ENCODE measurements at places on chromosomes 16 and 17. TPM values are rescaled to one million over a fixed set of nuclear protein-coding genes. Genes with fewer than 3 reads are reported as not detected.

The GP1BA gene
- not detected for total RNA-seq

The TPSB2 gene
- not detected for total RNA-seq

The AIPL1 gene
- total RNA-seq, result 0.06 TPM

The SRRM2 gene
- total RNA-seq, result 47.7 TPM

The MLKL gene
- total RNA-seq, result 16.2 TPM

The SDR42E2 gene
- total RNA-seq, result not detected

The ABCA6 gene
- total RNA-seq, result 127 TPM

The SOX8 gene
- 1.4 TPM for total RNA-seq
